ENCODE measurements at places on chromosomes 12 and 14.

DNA sequence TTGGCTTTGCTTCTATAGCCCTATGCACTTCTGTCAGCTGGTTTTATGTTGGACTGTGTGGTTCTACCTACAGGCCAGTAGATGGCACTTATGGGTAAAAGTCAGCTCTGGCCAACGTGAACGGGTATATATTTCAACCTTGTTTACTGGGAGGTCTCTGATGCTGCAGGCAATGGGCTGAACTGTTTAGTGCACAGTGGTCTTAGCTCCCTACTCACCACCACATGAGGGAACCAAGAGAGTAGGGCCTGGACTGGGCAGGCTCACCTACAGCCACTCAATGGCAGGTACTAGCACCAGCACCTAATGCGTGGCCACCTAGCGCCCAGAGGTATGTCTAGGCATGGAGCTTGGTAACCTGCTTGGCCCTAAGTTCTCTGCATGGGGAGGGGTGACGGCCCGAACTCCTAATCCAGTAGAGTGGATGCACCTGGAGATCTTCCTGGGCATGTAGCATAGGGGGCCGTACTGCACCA lies 481.8 kb downstream of the TMEM117 start:
- DNase-seq: peak; percentile 3

DNA sequence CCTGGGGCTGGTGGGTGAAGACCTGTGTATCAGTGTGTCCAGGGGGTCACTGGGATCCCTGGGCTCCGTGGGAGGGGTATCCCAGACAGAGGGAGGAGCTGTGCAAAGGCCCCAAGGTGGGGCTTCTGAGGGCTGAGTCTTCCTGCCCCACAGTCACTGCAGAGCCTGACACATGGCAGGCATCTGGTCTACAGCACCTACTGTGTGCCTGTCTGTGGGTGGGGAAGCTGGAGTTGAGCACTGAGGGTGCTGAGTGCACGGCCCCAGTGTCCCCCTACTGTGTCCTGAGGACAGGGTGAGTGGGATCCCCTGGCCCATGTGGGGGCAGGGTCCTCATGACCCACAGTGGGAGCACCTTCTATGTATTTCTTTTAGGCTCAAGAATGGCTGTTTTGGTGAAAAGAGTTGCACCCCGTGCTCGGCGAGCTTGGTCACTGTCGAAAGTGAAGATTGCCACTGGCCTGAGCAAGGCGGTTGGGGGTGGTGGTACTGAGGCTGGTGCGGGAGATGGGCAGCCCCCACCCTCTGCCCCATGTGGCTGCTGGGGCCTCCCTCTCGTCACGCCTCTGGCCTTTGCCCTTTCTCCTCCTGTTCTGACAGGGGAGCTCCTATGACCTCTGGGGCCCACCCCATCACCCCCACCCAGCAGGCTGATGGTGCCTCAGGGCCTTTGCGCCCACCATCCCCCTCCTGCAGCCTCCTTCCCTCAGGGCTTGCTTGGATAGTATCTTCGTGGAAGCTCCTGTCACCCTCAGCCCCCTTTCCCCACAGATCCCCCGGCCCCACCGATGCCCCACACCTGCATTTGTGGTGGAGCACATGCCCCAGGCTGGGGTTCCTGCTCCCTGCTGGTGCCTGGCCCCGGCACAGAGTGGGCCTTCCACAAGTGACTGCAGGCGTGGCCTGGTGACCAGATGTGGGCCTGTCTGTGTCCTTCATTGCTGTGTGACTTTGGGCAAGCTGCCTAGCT lies 55.8 kb downstream of the BEGAIN start:
- DNase-seq: no peak

GRCh38 chr12:116879509-116880212 lies 1.6 kb downstream of the HRK start:
- DNase-seq: no peak

DNA sequence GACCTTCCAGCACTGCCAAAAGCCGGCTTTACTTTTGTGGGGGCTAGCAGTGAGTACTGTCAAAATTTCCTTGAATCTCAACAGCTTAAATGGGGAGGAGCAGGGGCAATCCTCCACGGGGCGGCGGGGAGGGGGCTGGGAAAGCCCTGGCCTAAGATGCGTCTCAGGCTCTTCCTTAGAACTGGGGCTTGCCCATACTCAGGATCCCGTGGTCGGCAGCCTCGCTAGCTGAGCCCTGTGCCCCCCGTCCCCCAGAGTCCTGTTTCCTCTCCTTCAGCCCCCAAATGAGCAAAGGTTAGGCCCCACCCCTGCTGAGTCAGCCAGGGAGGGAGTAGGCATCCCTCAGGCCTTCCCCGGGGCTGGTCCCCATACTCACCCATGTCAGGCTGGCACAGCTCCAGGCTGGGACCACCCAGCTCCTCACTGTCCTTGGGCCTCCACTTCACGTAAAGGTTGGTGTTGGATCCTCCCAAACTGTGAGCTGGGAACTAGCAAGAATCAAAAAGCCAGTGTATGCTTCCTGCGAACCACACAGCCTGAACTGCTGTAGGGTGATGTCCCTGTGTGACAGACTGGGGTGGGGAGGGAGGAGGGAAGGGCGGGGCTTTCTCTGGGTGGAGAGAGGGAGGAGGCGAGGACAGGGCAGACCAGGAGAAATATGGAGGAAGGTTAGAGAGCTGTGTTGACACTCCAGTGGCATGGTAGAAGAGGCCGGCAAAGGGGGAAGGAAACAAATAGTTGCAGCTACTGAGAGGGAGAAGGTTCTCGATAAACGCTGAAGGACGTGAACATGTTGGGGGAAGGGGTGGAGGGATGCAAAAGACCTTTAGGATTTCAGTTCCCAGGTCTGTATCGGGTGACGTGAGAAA lies 5.9 kb upstream of the BAZ2A start:
- DNase-seq: no peak

DNA sequence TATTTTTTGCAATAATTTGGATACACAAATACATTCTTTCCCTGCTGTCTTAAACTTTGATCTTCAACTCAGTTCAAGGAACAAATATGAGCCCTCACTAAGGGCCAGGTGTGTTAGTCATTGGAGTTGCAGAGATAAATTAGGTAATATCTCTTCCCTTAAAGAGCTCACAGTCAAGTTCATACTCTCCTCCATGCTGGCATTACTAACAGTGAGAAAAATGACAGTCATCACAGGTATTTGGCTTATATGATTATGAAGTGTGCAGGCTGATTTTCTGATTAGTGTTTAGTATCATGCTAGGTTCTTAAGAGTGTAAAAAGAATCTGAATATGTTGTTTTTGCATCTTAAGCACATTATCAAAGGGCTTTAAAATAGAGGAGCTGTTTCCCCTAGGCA lies 594.7 kb downstream of the CCER1 start:
- no peak for DNase-seq

GRCh38 chr12:115817389-115817788 lies 460.1 kb downstream of the MED13L start:
- DNase-seq: no peak

- DNase-seq: no peak
These were observed 218.5 kb downstream of the PHETA1 start for GRCh38 chr12:111150360-111150759.

- DNase-seq: no peak
These were observed 13.0 kb downstream of the MVK start for GRCh38 chr12:109586385-109587296.

- no peak for DNase-seq
These were observed 109.1 kb downstream of the DAD1 start for GRCh38 chr14:22479776-22480464.

- no peak for DNase-seq
These were observed 4.7 kb upstream of the EPYC start for GRCh38 chr12:91009319-91009950.

All from AG04449 (cell line).